Activated naive CD4-positive, alpha-beta T cell (primary cell): ENCODE measurements at places on chromosomes 5 and 9.

DNA sequence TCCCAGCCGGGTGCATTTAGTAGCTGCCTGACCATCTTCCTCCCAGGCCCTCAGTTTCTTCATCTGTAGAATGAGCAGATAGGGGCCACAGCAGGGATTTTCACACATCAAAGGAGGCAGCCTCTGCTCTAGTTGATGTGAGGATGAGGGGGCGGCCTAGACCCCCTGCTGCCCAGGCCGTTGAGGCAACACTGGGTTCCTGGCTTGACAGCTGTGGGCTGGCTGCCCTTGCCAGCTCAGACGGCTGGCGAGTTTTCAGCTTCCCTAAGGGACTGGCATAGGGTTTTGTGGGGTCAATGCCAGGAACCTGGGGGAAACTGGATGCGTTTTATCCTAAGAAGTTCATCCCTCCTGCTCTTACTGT, 49.6 kb downstream of the NDST1 start:
- DNase-seq: no peak

DNA sequence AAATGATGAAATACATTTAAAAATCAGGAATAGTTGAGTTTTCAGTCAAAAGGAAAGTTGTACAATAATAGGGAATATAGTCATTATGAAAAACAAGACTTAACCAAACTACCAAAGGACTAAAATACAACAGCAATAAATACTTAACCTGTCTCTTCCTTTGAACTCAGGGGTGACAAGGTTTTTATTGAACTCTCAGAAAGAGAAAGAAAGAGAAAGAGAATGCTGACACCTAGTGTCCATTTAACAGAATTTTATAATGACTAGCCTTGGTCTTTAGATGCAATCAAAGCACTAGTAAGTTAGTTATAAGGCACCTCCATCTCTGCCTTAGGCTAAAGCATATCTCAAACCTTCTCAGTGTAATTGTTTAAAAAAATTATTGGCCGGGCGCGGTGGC, 47.5 kb downstream of the UIMC1 start:
- DNase-seq: no peak

GRCh38 chr5:173981185-173981761, 7.7 kb upstream of the C5orf47 start:
- DNase-seq: no peak

- DNase-seq: no peak
These were observed 166.6 kb downstream of the ELAVL2 start for GRCh38 chr9:23659346-23660006.

- DNase-seq: no peak
These were observed 90.2 kb downstream of the APBA1 start for GRCh38 chr9:69582018-69582417.

- no peak for DNase-seq
These were observed 153.1 kb downstream of the FOCAD start for GRCh38 chr9:20837166-20837565.

DNA sequence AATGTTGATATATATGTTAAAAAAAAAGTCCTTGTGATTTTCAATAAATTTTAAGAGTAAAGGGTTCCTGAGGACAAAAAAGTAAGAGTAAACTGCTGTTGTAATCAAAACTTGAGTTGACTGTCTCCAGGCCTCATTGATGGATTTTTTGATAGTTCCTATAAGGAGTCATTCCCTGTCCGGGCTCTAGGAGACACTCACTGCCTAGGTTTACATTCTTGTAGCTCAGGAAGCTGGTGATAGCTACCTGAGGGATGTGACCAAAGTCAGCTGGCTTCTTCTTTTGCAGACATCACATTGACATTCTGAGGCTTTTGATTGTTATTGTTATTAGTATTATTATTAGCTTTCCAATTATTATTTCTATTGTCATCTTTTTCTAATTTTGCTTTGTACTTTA, 116.5 kb upstream of the FBXL7 start:
- DNase-seq: no peak

- DNase-seq: no peak
These were observed 101.0 kb downstream of the STARD4 start for GRCh38 chr5:111411301-111411700.

- no peak for DNase-seq
These were observed 1186.6 kb upstream of the SEMA6A start for GRCh38 chr5:117761186-117761585.

DNA sequence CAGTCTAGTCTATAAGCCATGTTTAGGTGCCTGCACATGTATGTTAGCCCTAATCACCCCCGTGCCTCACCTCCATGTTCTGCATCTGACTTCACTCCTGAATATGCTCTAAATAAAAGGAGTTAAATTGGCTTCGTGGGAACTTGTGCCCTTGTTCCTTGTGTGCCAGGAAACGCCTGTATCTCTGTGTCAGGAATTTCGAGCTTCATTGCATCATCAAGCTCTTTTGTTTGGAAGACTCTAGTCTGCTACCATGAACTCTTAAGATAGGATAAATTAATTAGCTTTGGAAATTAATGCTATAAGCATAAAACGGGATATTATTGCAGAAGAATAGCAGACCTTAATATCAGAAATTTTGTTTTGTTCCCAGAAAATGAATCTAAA, 99.2 kb downstream of the ADCY2 start:
- no peak for DNase-seq

GRCh38 chr9:107874137-107874536, 384.6 kb upstream of the KLF4 start:
- no peak for DNase-seq

DNA sequence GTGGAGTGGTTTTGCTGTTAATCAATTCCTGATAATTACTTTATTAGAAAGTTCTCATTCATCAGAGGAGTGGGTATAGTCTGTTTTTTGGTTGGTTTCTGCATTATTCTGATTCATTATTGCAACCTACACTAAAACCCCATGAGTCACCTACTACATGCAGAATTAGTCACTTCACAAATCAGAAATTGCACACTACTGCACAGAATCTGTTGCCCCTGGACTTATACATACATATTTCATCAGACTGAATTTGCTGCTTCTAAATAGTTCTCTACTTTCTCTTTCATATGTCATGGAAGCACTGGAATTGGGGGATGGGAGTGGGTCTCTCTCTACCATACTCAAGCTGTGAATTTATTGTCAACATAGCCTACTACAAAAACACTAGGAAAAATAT, 585.1 kb downstream of the DNAH5 start:
- DNase-seq: no peak

DNA sequence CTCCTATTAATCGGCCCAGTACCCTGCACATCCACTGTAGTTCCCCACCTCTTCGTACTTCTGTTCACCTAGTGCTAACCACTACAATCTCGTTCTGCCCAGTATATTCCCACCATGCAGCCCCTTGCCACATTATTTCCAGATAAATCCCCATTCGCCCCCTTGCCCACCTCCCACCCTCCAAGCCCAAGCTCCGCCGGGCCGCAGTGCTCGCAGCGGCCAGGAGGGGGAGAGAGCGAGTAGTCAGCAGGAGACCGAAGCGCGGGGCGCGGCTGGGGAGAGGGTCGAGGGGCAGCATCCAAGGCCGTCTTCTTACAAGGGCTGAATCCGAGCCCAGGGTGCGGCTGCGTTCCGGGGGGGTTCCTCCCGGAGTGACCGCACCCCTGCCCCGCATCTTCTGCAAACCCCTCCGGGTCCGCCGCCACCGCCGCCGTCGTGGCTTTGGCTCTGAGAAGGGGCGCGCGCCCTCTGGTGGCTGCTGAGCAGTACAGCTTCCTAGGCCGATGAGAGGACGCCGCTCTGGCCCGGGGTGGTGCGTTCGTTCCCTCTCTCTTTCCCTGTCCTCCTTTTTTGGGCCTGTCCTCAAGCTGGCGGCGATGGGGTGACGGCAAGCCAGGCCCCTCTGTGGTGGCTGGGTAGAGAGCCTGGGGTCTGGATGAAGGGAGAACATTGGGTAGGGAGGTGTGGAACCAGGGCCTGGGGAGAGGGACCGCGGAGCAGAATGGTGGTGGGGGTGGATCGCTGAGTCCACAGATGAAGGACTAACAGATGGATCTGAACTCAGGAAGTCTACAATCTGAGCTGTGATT, 30.0 kb upstream of the PSD2 start:
- peak; percentile 67 for DNase-seq

DNA sequence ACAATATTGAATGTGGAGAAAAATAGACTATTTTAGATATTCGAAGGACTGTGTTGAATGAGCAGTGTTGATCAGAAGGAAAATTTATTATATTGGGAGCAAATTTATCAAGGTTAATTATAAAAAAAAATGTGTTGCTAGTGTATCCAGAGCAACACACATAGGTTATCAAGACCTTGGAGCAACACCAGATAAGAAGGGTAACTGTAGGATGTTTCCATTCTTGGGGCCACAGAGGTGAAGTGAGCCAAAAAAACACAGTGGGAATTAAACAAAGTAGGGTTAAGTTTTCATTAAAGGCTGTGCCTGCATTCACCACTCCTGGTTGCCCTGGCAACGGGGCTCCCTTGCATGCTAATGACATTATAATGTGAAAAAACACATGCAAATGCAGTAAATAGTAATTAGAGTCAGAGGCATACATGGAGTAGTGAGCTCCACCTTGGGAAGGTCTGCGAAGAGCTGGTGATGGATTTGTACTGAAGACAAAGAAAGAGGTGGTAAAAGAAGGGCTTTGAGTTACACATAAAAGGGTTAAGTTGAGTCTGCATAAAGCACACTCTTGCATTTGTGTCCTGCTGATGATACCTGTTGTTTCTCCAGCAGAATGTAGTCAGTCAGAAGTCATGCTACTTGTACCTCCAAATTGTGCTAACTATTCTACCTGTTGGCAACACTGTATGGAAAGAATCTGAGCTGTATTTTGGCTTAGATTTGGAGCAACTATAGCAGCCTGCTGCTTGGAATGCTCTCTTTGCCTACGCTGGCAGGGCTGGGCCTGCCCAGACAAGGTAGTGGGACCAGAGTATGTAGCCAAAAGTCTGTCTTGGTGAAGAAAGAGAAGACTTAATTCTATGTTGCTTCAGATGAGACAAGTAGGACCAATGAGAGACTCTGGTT, 59.6 kb downstream of the ATG10 start:
- DNase-seq: no peak

DNA sequence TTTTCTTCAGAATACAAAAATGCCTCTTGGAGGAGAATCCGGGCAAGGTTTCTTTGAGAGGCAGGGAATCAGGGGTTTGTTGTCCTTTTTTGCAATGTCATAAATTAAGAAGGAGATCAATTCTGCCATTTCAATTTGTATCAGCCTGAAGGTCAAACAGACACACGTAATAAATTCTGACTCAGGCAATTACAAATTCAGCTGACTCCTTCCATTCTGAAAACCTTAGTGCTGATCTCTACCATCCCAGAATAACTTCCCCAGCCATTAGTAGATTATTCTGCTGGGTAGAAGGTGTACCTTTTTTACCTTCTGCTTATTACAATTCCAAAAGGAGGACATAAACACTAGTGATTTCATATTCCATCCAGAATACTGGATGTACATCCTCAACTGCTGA, 516.6 kb downstream of the AGTPBP1 start:
- no peak for DNase-seq

DNA sequence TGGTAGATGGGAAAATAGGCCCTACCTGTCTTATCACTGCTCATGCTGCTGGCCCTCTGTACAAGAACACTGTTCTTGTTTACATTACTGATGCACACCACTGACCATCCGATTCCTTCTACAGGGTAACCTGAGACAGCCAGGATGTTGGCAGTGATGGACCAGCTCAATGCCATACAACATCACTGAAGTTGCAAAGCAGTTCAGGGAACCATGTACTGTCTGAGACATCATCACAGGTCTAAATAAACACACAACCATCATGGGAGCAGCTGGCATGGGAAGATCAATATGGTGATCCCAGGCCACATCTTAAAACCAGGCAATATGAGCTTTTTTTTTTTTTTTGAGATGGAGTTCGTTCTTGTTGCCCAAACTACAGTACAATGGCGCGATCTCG, 59.0 kb downstream of the IARS1 start:
- DNase-seq: no peak

- no peak for DNase-seq
These were observed 155.2 kb upstream of the KCNN2 start for GRCh38 chr5:114206640-114207039.

- DNase-seq: no peak
These were observed 102.3 kb downstream of the SYK start for GRCh38 chr9:90903766-90904424.

DNA sequence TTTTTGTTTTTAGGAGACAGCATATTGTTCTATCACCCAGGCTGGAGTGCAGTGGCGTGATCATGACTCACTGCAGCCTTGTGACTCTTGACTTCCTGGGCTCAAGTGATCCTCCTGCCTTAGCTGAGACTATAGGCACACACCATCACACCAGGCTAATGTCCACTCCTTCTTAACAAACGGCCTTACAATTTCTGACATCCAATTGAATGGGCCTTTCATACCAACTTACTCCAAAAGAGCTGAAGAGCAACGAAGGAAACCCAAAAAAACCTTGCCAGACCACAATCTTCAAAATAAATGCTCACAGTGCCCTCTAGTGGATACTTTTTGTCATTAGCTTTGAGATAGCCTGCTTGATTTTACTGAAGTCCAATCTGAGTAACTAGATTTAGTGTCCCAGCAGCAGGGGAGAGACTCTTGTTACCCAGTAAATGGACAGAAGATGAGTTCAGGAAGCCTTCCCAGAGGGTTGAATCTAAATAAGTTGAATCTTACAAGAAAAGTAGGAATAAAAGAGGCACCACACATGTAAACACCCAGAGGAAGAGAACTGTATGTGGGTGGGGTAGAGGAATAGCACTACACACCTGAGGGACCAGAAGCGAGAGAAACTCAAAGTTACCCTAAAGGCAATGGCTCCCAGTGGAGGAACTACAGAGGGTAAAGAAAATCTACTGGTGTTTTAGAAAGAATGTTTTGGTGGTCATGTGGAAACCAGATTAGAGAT, 9.3 kb downstream of the ZNF622 start:
- DNase-seq: no peak

DNA sequence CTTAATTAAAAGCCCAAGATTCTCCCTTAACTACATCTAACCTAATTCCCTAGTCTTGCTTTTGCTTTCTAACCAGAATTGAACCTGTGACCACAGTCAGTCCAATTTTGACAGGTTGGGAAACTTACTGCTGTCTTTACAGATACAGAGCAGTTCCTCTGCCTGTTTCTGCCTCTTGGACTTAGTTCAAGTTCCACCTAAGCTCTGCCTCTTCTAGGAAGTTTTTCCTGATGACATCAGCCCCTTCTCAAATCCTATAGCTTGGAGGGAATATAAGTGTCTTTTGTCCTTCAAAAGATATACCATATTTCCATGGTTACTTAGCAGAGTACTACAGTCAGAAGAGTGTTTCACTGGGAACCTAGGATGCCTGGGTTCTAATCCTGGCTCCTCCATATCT, 31.7 kb downstream of the BRINP1 start:
- DNase-seq: no peak

GRCh38 chr9:106233116-106233515, 538.8 kb downstream of the TMEM38B start:
- DNase-seq: no peak

GRCh38 chr9:14321517-14322130, 7.7 kb upstream of the NFIB start:
- DNase-seq: no peak

DNA sequence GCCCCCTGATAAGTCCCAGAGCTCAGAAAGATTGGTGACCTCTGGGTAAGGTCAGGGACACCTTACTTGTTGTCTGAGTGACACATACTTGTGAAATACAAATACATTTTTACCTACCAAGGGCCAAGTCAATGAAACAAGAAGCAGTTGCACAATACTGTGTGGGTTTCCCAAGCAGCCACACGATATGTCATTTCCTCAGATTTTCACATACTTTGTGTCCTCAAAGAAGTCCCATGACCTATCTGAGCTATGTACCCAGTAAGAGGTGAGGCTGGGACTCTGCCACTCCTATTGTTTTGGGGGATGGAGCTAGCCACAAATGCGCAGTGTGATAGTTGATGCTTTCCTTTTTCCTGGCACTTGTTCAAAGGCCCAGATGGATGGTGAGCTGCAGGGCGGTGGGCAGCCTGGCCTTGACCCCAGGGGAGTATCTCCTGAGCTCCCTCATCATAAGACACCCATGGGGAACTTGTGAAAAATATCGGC, 4.8 kb upstream of the SLC25A51 start:
- no peak for DNase-seq
